ENCODE measurements at places on chromosomes 12 and 14.

GRCh38 chr12:1776170-1776921 is 44.0 kb upstream of the LRTM2 start:
- peak; percentile 79 for DNase-seq

DNA sequence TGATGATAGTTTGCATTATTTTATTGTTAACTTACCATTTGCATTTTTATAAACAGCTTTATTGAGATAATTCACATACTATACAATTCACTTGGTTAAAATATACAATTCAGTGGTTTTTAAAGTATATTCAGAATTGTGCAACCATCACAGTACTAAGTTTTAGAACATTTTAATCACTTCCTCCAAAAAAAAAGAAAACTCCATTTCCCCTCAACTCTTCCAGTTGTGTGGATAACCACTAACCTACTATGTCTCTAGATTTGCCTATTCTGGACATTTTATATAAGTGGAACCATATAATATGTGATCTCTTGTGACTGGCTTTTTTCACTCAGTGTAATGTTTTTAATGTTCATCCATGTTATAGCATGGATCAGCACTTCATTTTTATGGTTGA is 41.3 kb downstream of the WNK1 start:
- DNase-seq: no peak

DNA sequence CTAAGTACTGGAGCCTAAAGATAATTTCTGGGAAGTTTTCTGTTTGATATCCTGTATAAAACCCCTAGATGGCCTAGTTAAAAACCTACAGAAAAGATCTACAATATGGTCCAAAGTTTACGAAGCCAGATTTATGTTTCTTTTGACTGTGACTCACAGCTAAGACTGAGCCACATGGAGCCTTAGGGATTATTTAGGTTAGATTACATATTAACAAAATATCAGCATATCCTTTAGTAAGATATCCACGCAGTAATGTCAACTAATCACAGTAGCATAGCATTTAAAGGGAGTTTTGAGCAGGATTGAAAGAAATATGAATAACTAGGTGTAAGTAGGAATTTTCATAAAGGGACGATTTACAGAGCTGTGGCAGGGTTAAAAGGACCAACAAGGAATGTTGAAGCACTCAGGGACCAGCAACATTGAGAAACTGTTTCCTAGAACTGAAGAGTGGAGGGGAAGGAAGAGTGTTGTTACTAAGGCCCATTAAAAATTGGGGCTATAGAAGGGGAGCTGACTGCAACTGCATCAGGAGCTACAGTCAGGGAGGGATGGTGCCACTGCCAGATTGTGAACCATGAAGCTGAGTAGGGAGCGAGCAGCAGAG is 155.5 kb downstream of the DACT1 start:
- DNase-seq: no peak

DNA sequence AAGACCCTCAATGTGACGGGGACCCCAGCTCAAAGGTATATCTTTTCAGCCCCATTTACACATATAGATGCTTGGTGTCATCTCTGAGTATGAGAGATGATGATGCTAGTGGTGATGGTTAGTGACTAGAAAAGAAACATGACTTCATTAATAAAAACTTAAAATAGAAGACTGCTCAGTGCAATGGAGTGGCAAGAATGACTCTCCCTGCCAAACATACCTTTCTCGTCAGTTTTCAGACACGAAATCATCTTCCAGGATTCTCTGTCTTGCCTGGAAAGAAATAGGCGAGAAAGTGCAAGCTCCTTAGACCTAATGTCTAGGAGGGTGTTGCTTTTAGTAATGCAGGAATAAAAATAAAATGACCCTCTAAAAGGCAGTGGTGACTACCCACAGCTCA is 71.7 kb downstream of the TPH2 start:
- peak; percentile 9 for DNase-seq

DNA sequence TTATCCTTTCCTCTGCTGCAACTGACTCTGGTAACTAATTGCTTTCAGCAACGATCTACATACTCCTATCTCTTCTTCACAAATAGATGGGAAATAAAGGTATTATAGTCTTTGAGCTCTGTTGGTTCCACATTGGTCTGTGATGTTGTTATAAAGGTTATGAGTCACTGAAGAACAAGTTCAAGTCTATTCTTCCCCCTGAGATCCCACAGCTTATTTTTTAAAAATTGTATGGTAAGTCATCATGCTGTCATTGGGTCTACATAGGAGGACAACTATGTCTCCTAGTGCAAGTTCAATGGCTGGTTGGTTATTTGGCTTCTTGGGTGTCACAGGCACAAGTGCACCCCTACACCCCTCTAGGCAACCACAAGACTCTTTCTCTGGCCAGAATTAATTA is 49.6 kb upstream of the PTCSC3 start:
- no peak for DNase-seq

DNA sequence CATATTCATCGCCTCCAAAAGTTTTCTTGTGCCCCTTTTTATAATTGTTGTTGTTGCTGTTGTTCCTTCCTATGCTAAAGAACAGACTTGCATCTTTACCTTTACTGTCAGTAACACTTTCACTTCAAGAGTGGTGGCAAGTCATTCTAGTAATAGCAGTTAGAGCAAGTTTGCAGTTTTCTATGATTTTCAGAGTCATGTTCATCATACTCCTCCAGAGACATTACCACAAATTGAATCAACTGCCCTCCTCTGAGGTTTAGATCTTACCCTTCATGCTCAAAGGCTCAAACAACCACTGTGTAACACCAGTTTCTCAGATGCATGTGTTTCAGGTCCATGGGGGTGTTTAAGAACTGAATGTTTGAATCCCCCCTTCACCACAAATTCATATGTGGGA is 763.4 kb downstream of the LRFN5 start:
- DNase-seq: no peak

DNA sequence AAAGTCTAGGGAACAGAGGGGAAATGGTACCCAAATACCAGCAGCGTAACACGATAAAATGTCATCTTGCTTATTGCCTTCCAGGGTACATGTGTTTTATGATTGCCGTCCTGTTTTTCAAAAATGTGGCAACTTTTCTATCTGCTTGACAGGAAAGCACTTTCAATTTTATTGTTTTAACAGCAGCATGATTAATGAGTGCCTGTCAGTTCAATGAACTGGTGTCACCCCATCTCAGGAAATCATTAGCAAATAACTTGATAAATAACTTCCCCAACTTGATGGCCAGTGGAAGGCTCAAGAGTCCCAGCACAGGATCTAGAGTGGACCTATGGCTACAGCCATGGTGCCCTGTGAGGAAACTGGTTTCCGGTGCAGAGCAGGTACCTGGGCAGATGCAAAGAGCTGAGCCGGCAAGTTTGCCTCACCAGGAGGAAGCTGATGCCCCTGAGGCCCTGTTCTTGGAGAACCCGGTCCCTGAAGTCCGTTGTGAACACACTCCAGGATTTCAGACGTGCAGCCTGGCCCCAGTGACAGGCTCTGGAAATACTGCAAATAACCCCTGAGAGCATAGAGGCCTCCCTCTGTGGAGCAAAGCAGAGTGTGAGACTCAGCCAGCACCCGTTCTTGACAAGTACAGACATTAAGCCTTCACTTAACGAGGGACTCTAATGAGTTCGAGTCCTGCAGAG is 173.5 kb upstream of the SFSWAP start:
- no peak for DNase-seq

GRCh38 chr14:93133464-93133863 is 17.7 kb upstream of the ITPK1 start:
- DNase-seq: no peak

DNA sequence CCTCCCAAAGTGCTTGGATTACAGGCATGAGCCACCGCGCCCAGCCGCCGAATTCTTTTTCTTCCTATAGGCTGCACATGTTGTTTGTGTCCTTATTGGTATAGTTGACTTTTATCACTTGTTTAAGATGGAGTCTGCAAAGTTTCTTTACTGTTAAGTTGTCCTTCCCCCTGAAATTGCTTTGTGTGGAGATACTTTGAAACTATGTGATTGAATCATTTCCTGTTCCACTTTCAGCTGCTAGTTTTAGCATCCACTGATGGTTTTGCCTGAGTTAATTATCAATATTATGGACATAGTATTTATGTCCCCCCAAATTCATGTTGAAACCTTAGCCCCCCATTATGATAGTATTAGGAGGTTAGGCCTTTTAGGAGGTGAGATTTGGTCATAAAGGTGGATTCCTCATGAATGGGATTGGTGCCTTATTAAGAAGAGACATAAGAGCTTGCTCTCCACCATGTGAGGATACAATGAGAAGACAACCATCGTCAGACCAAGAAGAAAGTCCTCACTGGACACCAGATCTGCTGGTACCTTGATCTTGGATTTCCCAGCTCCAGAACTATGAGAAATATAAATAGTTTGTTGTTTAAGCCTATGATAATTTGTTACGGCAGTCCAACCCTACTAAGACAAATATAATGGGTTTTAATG is 34.9 kb downstream of the PPHLN1 start:
- DNase-seq: no peak

DNA sequence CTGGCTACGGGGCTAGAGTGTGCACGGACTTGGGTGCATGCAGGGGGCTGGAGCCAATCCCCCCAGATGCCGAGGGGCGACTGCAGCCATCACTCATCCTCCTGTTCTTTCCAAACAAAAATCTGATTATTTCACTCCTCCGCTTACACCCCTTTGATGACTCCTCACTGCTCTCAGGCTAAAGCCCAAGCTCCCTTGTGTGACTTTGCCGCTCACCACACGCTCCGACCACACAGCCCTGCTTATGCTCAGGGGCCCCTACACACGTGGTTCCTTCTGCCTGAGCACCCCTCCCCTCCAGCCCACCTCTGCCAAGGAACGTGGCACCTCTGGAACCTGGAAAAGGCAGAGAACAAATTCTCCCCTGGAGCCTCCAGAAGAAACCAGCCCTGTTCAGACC is 13.7 kb downstream of the CHFR start:
- DNase-seq: no peak

GRCh38 chr12:10466311-10466710 is 13.1 kb upstream of the KLRC1 start:
- DNase-seq: no peak

DNA sequence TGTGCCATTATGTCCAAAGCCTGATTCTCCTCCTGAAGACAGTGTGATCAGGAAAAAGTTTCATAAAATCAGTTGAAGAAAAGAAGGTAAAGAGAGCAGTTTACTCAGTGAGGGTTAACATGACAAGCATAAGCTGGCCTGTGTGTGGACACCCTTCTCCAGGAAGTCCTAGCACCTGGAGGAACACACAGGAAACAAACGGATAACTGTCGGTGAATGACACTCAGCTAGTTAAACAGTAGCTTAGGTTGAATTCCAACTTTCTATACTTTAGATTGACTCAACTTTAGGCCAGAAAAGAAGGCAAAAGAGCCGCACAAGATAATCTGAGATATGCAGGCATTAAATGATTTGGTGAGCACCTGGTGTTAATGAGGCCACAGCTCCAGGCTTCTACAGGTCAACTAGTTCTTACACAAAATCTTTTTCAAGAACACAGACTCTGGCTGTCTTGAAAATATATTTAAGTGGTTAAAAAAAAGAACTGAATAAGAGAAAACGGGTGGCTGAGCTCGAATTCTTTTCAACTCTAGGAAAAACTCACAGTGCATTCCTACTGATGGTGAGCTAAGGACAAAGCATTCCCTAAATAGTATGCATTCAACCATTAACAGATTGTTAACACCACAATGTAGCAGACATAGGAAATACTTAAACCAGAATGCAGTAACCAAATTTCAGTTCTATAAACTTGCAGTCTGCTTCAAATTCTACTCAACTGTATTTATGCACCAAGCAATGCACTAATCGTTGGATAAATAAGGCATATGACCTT is 56.9 kb upstream of the TSPAN8 start:
- no peak for DNase-seq

DNA sequence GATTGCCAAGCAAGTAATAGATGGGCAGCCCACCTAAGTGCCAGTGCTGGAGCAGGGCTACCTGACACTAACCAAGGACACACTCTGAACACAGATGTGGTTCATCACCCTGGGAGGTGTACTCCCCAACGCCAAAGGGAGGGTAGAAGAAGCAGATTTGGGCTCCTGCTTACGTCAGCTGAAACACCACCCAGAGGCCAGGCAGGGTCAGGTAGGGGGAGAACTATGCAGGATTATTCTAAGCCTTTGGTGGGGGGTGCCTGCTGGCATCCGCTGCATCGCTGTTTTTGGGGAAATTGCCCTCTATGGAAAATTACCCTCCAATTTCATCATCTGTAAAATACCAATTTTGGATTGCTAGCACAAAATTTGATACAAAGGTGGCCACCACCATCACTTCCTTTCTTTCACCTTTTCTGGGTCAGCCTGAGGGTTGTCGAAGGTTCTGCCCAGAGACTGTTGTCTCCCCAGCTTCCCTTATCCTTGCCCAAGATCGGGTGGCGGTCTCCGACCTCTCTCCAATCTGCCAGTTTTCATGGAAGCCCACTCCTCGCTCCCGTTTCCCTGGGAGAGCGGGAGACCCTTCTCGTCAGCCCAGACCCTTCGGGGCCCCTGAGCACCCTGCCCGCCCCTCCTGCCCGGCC is 535 bp downstream of the BIN2 start:
- no peak for DNase-seq

DNA sequence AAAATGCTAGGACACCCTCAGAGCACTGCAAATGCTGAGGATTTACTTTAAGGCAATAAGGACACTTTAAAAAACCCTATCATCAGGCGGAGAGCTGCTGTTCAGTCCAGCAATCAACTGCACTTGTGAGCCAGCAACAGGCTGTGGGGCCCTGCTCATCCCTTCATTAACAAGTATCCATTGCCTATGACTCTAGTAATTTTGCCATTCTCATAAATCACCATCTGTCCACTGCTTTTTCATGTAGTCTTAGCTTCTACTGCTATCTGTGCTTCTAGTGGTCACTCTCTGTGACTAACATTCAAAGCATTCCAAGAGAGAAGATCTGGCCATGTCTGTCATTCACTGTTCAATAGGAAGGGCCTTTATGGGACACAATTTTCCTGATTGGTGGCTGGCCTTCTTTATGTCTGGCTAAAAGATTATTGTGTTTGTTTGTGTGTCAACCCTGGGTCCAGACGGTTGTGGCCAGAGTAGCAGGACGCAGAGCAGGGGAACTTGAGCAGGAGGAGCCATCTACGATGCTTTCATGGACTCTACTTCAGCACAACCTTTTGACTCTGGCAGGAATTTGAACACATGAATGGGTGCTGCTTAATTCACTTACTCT is 3.6 kb upstream of the KRAS start:
- peak; percentile 40 for DNase-seq

DNA sequence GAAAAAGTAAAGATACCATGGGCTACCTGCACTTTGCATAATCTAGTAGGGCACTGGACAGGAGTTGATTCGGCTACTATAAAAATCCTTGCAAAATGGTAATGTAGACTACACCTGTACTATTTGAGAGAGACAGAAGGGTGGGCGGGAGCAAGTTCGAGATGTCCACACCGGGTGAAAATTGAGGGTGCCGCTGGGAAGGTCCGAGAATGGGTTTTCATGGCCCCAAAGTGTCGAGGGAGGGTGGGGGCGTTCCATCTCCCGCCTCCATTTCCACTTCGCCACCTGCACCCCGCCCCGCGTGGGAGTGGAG is 648 bp downstream of the SNX6 start:
- DNase-seq: no peak

Data from brain microvascular endothelial cell (primary cell).